Kasumi-1 (cell line): ENCODE measurements at places on chromosomes 5 and 9.

DNA sequence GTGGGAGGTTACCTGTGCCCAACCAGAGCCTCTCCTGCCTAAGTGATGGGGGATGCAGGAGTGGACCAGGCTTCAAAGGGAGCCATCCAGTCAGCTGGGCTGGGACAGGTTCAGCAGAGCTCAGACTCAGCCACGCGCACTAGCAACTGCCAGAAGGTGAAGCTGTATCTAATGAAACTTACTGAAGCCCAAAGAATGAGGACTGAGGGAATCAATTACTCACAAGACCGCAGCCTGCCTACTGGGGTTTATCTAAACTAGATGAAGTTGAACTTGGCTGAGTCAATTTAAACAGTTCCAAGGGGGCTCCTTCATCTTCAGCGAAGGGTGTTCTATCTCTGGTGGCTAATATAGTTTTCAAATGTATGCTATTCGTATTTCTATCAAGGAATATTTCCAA lies 11.4 kb downstream of the HAND1 start:
- DNase-seq, result no peak

DNA sequence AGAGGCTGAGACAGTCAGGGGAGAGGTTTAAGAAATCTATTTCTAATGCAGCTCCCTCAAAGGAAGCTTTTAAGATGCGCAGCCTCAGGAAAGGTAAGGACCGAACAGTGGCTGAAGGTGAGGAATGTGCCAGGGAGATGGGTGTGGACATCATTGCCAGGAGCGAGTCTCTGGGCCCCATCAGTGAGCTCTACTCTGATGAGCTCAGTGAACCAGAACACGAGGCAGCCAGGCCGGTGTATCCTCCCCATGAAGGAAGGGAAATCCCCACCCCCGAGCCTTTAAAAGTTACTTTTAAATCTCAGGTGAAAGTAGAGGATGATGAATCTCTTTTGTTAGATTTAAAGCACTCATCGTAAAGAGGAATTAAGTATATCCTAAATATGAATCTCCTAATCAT lies 8.2 kb downstream of the CAVIN4 start:
- no peak for DNase-seq

GRCh38 chr5:36364473-36364872 lies 62.8 kb upstream of the RANBP3L start:
- no peak for DNase-seq

DNA sequence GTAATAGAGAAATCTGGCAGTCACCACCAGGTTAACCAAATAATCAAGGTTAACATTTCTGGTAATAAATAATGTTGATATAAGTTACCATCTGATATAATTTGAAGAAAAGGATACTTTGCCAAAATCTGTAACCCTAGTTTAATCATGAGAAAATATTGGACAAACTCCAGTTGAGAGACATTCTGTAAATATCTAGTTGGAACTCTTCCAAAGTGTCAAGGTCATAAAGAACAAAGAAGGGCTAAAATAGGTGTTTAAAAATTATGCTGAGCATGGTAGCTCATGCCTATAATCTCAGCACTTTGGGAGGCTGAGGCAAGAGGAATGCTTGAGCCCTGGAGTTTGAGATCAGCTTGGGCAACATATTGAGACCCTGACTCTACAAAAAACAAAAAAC lies 253.3 kb downstream of the MRPS30 start:
- no peak for DNase-seq

DNA sequence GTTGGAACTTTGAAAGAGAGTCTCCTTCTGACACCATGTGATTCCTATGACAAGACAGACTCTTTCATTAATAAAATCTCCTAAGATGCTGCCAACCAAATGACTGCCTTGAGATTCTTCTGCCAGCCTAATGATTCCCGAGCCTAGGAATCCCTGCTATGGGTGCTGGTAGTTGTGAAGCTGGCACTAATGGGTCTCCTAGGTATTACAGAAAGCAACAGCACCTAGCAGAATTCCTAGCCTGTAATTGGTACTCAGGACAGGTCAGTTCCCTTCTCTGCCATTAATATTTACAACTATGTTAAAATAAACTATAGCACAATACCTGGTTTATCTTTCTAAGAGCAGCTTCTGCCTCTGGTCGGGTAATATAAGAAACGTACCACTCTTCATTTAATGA lies 19.3 kb downstream of the C5orf58 start:
- no peak for DNase-seq

- DNase-seq, result no peak
These were observed 1.8 kb upstream of the FAT2 start for GRCh38 chr5:151592855-151593408.

- no peak for DNase-seq
These were observed 2.6 kb upstream of the ANKRD18A start for GRCh38 chr9:38622951-38623350.

GRCh38 chr5:134086225-134086942 lies 28.1 kb upstream of the TCF7 start:
- no peak for DNase-seq

GRCh38 chr9:134346840-134347583 lies 20.8 kb downstream of the RXRA start:
- no peak for DNase-seq

- DNase-seq, result peak; percentile 91
These were observed 22.3 kb downstream of the PDE8B start for GRCh38 chr5:77232574-77233358.

GRCh38 chr5:87138091-87138805 lies 129.4 kb upstream of the RASA1 start:
- DNase-seq, result no peak

GRCh38 chr5:73188764-73189531 lies 16.0 kb downstream of the TMEM174 start:
- DNase-seq, result no peak

DNA sequence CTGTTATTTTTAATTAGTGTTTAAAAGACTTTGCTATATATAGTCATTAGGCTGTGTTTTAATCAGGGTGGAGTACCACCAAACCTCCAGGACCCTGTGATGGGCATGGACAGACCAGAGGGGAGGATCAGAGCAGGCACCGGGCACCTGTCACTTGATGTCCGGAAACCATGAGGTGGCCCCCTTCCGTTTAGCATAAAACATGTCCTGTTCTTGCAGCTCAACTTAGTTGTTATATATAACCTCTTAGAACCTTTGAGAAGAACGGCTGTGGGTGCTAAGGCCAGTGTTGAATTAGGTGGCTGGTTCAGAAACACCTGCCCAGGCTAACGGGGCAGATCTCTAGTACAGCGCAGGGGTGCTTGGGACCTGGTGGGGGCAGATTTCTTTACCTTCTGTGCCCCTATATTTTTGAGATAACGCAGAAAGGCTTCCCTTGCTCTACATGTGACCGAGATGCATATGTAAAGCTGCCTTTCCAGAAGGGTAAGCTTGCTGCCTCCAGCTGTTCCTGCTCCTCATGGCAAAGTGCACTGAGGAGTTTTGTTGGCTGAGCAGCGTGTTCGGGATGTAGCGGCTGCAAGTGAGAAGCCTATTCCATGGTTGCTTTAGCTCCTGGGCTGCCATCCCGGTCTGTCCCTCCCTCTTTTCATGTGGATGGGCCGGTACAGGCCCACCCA lies 255.5 kb downstream of the FANCC start:
- no peak for DNase-seq
